Right atrium auricular region (tissue), 2 donors: ENCODE measurements at places on chromosomes 3 and 15. TPM values are rescaled to one million over a fixed set of nuclear protein-coding genes. Genes with fewer than 3 reads are reported as not detected.

The CCR3 gene
- not detected for total RNA-seq

The IL17RD gene
- total RNA-seq: 2.1 TPM

GRCh38 chr3:118401887-118402286, 632.8 kb downstream of the IGSF11 start:
- H3K36me3 ChIP-seq: no peaks in the 10 kb centered on the region
- no peaks in the 10 kb centered on the region for H3K4me1 ChIP-seq
- H3K4me3 ChIP-seq: no peak overlapping the region
- H3K27ac ChIP-seq: no peak overlapping the region

The CYP8B1 gene
- not detected for total RNA-seq

The GP5 gene
- total RNA-seq: not detected

GRCh38 chr3:178850450-178851190, 221.0 kb downstream of the ZMAT3 start:
- no peak overlapping the region for H3K4me3 ChIP-seq
- peaks cover 26% of the 10 kb centered on the region for H3K4me1 ChIP-seq
- H3K27me3 ChIP-seq: no peaks in the 10 kb centered on the region
- no peak overlapping the region for H3K27ac ChIP-seq

- no peaks in the 10 kb centered on the region for H3K4me1 ChIP-seq
- peaks cover 15% of the 10 kb centered on the region for H3K36me3 ChIP-seq
- no peaks in the 10 kb centered on the region for H3K27me3 ChIP-seq
- H3K4me3 ChIP-seq: no peak overlapping the region
Measured at GRCh38 chr15:64180235-64180824, 17.5 kb upstream of the PPIB start.

DNA sequence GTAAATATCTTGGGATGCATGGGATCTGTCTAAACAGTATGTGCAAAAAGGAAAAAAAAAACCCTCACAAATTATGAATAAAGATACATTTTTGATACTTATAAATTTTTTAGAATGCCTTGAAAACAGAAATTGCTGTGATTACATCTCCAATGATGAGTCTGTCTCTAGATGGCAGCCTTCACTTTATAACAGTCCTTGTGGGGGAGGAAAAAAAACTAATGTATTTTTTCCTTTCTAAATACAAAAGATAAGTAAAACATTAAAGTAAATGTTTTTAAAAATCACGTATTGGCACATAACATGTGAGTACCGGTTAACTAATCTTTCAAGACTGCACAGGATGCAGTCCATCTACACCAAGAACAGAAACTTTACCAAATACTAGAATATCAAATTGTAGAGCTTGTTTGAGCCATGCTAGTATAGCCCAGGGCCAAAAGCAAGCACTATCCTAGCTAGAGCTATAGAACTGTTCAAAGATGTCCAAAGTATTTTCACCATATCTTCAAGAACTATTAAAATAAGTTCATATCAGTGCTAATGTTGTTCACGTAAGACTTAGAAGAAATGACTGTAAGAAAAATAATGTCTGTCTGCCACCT, 206.4 kb downstream of the STAG1 start:
- no peak overlapping the region for H3K27ac ChIP-seq
- no peak overlapping the region for H3K4me3 ChIP-seq
- H3K4me1 ChIP-seq: no peaks in the 10 kb centered on the region
- H3K27me3 ChIP-seq: no peaks in the 10 kb centered on the region

DNA sequence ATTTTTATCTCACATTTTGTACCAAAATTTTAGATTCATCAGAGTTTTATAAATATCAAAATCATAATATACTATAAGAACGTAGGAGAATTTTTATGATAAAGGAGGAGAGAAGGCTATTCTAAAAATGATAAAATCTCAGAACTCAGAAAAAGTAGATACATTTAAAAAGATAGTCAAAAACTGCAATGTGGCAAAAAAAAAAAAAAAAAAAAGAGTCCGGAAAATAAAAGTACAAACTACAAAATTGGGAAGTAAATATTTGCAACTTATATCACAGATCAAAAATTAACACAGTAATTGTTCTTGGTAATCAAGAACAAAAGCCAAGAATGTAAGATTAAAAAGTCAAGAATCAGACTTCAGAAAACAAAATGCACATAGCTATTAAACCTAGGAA, 332.1 kb downstream of the MCTP2 start:
- H3K27me3 ChIP-seq: no peaks in the 10 kb centered on the region
- no peak overlapping the region for H3K4me3 ChIP-seq
- no peaks in the 10 kb centered on the region for H3K36me3 ChIP-seq

DNA sequence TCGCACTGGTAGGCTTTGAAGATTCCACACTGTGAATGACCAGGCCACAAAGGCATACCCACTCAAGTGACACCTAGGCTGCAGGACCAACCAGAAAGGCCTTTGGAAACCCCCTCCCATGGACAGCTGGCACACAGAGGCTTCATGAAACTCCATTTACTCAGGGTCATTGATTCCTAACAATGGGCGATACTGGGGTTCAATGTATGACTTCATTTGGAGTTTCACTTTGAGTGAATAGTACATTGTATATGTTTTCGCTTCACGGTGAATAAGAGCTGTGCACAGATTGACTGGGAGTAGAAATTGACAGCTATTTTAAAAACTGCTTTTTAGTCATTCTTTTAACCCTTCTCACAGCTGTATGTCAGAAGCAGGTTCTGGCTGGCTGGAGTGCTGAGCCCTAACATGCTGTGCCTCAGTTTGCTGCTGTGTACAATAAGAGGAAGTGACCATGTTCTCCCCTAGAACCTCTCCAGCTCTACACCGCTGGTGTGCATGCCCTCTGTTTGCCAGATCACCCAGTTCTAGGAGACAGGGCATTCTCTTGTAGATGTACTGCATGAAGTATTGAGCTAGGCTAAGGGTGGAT, 15.4 kb upstream of the CX3CR1 start:
- no peaks in the 10 kb centered on the region for H3K27me3 ChIP-seq
- no peak overlapping the region for H3K27ac ChIP-seq
- DNase-seq: no peak
- H3K36me3 ChIP-seq: no peaks in the 10 kb centered on the region

DNA sequence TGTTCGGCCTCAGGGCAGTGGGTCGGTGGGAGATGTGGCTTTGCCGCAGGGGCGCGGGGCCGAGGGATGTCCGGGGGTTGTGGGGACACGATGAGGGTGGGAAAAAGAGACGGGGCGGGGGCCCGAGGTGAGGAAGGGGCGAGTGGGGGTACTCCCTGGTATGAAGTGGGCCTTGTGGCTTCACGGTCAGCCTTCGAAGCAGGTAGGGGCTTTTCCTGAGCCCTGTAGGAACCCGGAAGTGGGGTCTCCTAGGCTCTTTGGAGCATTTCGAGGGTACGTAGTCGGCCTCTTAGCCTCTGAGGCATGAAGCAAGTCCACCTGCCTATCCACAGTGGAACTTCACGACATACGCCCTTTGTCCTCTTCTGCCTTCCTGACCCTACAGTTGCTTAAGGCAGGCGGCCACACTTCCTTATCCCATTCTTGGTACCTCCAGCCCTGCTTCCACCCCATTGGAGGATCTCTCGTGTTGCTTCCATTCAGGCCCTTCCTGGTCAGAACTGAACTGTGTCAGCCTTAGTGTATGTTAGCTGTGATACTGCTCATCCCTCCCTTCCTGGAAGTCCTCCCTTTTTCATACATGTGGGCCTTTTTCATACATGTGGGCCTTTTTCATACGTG, 389 bp downstream of the ARPC4 start:
- H3K27me3 ChIP-seq: no peaks in the 10 kb centered on the region
- peaks cover 35% of the 10 kb centered on the region for H3K4me1 ChIP-seq
- peak overlapping the region; percentile 92 for H3K4me3 ChIP-seq

DNA sequence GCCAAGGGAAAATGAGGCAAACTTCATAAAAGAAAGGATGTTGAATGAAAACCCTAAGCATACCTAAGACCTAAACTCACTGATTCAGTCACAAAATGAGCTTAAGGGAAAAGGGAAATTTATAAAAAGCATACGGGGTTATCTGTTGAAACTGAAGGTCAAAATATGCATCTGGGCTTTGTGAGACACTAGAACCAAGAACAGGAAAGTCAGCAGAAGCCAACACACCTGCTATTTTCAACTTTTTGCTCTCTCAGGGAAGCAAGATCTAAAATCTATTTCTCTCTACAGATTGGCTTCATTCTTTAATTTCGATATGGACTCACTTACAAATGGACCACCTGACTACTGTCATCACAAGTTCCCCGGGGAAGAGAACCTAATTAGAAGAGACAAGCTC, 338.6 kb upstream of the NECTIN3 start:
- no peak for DNase-seq
- H3K27ac ChIP-seq: no peak overlapping the region
- no peaks in the 10 kb centered on the region for H3K4me1 ChIP-seq

DNA sequence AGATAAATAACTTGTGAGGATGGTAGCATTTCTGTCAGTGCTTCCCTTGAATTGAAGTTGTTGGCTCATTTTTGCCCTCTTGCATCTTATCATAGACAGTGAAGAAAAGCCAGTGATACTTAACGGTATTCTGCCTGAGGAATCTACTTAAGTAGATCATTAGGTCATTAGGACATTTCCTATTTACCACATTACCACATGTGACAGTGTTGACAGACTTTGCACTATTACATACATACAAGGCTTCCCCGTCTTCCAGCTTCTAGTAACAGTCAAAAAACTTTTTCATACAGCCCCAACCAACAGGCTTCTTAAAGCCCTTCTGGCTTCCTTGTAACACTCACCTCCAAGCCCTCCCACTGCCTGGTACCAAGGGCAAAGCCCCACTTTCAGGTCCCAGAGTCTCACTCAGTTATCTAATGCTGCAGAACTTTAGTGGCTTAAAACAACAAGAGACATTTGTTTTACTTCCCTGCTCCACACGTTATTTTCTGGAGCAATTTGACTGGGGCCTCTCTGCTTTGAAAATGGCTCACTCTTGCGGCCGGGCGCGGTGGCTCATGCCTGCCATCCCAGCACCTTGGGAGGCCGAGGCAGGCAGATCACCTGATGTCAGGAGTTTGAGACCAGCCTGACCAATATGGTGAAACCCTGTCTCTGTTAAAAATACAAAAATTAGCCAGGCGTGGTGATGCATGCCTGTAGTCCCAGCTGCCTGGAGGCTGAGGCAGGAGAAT, 40.0 kb downstream of the ASB7 start:
- DNase-seq: no peak
- no peaks in the 10 kb centered on the region for H3K36me3 ChIP-seq
- no peak overlapping the region for H3K27ac ChIP-seq

GRCh38 chr3:126467611-126467955, 8.1 kb downstream of the ZXDC start:
- H3K27ac ChIP-seq: no peak overlapping the region
- H3K4me3 ChIP-seq: no peak overlapping the region
- peaks cover 92% of the 10 kb centered on the region for H3K36me3 ChIP-seq
- DNase-seq: no peak

GRCh38 chr15:77333166-77333565, 86.7 kb downstream of the PEAK1 start:
- peaks cover 27% of the 10 kb centered on the region for H3K4me1 ChIP-seq
- no peak for DNase-seq
- H3K36me3 ChIP-seq: no peaks in the 10 kb centered on the region
- no peak overlapping the region for H3K4me3 ChIP-seq
- H3K27ac ChIP-seq: no peak overlapping the region
- H3K27me3 ChIP-seq: no peaks in the 10 kb centered on the region

GRCh38 chr15:37122703-37123102, 22.4 kb upstream of the MEIS2 start:
- H3K27ac ChIP-seq: no peak overlapping the region
- no peak overlapping the region for H3K4me3 ChIP-seq
- no peak for DNase-seq
- H3K36me3 ChIP-seq: no peaks in the 10 kb centered on the region
- no peaks in the 10 kb centered on the region for H3K27me3 ChIP-seq

DNA sequence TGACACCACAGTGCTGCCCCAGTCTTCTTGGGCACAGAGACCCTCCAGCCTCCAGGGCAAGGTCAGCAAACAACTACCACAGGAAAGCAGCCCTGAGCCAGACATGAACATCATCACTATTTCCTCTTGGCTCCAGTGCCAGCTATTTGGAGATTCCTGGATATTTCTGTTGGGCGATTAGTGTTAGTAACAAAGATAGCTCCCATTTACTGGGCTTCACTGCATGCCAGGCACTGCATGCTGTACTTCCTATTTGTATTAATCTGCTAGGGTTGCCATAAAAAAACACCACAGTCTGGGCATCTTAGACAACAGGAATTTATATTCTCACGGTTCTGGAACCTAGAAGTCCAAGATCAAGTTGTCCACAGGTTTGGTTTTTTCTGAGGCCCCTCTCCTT, 255.1 kb upstream of the STT3B start:
- no peaks in the 10 kb centered on the region for H3K27me3 ChIP-seq
- no peak overlapping the region for H3K27ac ChIP-seq
- H3K36me3 ChIP-seq: no peaks in the 10 kb centered on the region
- peaks cover 15% of the 10 kb centered on the region for H3K4me1 ChIP-seq
- no peak for DNase-seq
- no peak overlapping the region for H3K4me3 ChIP-seq

DNA sequence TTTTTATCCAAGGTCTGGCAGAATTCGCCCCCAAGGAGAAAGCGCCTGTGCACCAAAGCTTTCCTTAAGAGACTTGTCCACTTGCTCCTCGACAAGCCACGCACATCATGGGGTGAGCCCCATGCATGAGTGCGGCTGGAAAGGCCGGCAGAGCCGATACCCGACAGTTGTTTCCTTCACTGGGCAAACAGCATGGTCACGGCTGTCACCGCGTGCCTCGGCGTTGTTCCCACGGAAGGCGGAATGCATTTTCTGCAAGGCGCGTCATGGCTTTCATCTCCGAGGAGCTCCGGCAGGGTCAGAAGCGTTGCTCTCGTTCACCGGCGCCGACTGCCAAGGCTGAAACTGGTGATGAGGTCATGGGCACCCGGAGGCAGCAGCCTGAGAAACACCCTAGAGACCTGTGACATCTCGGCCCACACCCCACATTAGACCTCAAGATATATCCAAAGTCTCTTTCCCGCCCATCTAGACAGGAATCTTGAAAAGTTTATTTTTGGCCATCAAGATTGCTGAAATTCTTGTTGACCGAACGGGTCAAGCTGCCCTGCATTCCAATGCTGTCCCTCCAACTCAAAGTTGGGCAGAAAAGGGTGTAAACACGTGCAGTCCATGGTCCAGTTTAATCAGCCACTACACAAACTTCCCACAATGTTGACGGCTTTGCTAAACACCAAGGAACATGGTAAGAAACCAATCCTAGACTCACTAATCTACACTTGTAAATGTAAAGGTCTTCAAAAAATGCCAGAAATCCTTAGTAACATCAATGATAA, 604 bp upstream of the TJP1 start:
- no peaks in the 10 kb centered on the region for H3K27me3 ChIP-seq
- no peaks in the 10 kb centered on the region for H3K36me3 ChIP-seq
- peak; percentile 82 for DNase-seq
- H3K27ac ChIP-seq: peak overlapping the region; percentile 98
